ENCODE measurements at places on chromosomes 3 and 15.

- DNase-seq, result peak; percentile 54
Measured at GRCh38 chr15:22811640-22812039, 25.2 kb downstream of the NIPA1 start.

DNA sequence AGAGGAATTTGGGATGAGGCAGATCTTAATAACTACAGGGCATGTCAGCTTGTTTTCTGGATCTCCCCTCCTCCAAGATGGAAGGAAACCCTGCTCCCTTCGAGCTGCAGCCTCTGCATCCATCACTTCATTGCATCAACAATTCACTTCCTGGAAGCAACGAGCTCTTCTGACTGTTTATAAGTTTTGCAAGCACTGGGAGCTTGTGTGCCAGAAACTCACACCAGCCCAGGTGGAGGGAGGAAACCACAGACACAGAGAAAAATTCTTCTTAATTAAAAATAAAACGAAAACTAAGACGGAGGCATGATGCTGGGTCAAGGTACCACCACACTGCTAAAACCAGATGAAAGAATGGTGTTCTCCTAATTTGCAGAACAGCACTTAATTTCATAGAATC is 10.6 kb downstream of the LRIG1 start:
- DNase-seq, result no peak

DNA sequence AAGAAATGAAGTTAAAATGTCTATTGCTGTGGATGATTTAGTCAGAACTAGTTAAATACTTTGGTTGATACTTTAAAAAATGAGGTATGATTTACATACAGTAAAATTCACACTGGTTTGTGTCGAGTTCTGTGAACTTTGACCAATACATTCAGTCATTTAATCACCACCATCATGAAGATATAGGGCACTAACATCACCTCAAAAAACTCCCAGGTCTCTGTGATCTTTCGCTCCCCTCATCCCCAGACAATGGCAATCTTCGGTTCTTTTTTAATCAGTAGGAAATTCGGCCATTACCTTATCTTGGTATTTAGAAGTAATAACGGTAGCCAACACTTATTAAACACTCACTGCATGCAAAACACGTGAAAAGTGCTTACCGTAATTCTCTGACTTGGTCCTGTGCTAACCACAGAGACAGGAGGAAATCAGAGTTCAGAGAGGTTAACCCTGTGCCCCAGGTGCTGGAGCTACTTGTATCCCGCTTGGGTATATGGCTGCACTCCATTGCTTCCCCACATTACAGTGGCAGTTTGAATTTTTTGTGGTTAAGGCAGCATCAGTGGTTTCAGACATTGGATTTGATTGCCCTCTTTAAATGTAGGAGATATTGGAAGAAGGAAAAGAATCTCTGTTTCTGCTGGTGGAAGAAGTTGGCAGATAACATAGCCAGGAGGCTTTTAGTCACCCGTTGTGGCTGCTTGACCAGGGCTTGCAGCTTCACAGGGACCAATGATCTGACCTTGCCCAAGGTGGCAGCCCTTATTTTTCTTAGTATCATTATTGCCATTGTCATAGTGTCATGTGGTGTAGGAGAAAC is 4.2 kb downstream of the PLCL2 start:
- DNase-seq, result no peak

DNA sequence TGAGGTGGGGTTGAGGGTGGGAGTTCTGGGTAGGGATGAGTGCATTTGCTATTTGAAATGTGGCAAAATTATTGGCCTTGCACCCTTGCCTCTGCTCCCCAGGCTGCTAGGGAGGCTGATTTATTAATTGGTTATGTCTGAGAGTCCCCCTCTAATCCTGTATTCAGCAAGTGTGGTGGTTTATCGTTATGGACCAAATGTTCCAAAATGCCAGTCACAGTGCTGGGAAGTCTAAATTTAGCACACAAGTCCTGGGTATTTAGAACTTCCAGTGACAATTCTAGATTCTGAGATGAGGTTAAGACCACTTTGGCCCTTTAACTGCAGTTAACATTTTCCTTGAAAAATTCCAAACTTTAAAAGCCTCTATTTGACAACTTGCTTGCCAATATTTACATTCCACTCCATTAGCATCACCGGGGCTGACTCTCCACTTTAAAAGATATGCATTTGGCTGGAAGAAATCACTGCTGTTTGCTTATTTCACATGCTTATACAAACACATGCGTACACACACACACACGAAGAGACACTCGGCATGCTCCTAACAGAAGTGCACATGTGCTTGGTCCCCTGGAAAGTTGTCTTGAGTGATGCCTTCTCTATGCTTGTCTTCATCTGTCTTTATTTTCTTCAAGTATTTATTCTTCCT is 247.7 kb downstream of the IL20RB start:
- DNase-seq, result no peak

DNA sequence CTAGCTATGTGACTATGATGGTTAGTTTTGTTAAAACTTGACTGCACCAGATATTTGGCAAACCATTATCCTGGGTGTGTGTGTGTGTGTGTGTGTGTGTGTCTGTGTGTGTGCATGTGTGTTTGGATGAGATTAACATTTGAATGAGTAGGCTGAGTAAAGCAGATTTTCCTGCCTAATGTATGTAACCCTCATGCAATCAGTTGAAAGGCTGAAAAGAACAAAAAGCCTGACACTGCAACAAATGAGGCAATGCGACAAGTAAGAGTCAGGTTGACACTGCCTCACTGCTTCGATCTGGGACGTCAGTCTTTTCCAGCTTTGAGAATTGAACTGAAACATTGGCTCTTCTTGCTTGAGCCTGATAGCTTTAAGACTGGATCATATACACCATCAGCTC is 643.0 kb downstream of the NAALADL2 start:
- DNase-seq, result no peak

DNA sequence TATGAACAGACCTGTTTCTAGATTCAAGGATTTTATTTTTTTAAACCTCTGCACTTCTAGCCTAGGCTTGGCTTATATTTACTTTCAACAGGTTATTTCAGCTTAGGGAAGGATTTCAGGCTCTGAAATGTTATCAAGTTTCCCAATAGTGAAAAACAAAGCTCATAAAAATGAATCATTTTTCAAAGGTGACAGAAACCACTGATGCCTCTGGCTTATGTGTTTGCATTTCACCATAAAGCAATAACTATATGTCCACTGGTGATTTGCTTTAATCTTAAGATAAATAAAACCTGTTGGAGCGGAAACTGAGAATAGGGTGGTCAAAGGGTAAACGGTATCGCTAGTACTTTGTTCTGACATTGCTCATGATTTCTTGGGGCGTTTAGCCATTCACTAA is 141.2 kb upstream of the LRIG1 start:
- DNase-seq, result no peak

GRCh38 chr3:111324645-111325044 is 217.4 kb upstream of the CD96 start:
- DNase-seq, result no peak

DNA sequence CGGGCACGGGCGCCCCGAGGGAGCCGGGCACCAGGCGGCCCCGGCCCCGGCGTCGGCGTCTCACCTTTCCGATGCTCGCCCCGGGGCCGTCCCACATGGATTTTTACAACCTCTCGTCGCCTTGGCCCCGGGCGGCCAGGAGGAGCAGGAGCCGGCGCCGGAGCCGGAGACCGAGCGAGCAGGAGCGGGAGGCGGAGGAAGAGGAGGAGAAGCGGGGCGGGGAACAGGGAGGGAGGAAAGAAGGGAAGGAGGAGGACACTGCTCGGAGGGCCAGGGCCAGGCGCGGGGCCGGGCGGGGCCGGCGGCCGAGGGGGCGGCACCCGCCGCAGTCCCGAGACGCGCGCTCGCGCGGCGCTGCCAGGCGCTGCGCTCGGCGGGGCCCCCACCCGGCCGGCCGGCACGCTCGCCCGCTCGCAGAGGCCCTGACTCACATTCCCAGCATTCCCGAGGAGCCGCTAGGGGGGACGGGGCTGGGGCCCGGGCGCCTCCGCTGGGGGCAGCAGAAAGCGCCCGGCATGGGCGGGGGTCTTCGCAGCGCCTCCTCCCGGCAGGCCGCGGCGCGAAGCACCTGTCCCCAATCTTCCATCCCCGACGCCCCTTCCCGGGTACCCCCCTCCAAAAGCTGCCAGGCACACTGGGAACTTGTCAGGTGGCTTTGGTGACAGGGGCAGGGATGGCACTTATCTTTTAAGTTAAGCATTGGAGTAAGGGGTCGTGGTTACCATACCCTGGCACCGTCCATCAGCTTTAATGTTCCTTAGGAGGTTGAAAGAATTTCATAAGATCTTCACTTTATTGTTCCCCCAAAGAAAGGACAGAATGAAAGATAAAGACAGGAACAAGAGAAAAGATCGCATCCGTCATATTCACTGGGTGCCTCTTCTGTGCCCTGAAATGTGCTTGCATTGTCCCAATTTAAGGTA is at the start of gene ERC2:
Gene ERC2, minus strand, starts transcription at position 284 of the 923 bp plus-strand sequence.
- peak; percentile 93 for DNase-seq

GRCh38 chr3:33722626-33723370 is 4.7 kb upstream of the CLASP2 start:
- DNase-seq, result no peak

DNA sequence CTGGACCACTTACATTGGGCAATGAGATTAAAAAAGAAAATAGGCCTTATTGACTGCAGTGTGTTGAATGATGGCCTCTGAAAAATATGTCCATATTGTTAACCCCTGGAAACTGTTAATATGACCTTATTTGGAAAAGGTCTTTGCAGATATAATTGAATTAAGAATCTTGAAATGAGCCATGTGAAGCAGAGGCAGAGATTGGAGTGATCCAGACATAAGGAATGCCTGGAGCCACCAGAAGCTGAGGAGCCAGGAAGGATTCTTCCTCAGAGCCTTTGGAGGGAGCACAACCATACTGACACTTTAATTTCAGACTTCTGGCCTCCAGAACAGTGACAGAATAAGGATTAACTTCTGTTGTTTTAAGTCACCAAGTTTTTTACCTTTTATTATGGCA is 510.4 kb upstream of the AGTR1 start:
- DNase-seq, result no peak

DNA sequence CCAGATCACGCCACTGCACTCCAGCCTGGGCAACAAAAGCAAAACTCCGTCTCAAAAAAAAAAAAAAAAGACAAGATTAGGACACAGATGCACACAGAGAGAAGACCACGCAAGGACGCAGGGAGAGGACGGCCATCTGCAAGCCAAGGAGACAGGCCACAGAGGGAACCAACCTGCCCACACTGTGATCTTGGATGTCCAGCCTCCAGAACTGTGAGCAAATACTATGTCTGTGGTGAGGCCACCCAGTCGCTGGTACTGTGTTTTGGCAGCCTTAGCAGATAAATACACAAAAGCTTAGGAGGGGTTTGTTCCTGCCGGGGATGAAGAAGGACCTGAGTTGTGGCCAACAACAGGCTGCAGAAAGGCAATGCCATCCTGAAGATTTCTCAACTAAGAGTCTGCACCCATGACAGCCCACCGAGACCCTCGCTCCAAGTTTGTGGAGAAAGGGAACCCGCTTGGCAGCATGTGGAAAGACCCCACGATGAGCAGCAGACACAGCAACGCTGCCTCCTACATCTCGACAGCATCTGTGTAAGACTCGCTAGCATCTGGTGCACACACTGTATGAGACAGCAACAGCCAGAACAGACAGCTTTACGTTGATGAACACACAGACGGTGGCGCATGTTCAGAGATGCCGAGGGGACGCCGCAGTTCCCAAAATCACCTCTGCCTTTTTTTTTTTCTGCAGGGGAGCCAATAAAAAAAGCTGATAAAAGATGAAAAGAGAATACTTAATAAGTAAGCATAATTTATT is 13.7 kb downstream of the CYFIP1 start:
- no peak for DNase-seq

- no peak for DNase-seq
Measured at GRCh38 chr3:47661121-47661752, 82.6 kb upstream of the CSPG5 start.

GRCh38 chr15:27638958-27639357 is 460.2 kb downstream of the OCA2 start:
- no peak for DNase-seq

DNA sequence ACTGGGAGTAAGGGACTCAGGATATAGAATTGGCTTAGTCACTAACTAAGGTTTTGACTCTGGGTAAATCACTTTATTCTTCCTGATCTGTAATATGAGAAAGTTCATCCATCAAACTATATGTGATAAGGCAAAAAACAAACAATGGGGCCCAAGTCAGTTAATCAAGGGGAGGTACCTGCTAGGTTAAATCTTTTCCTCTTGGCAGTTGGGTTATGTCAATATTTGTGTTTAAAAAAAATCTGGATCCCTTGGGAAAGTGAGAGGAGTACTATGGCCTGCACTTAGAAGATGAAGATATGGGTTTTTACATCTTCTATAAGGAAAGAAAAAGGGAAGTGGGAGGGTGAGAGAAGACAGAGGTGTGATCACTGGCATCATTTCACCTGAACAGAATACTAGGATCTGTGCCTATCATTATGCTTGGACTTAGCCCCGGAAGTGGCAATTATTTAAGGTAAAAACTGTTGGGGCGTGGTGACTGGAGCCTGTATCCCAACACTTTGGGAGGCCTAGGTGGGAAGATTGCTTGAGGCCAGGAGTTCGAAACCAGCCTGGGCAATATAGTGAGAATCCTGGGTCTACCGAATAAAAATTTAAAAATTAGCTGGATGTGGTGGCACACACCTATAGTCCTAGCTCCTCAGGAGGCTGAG is 2.8 kb upstream of the SLC28A2 start:
- DNase-seq, result no peak

GRCh38 chr3:183270344-183270743 is 17.3 kb downstream of the B3GNT5 start:
- no peak for DNase-seq

GRCh38 chr3:152352554-152352953 is 83.8 kb downstream of the MBNL1 start:
- DNase-seq, result no peak

DNA sequence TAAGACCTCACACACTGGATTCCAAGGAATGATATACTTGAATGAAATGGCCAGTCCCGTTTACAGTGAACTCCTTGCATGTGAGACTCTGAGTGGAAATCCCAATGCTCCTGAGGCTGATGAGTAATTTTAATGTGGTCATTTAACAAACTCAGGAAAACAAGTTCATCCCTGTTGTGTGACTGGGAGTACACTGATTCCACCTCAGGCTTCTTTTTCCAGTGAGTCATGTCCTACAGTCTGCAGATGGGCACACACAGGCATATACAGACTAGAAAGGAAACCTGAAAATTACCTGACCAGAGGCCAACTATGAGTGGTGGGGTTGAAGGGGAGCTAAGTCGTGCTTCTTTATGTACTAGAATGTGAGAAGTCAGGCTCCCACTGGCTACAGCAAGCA is 5.8 kb downstream of the SQOR start:
- DNase-seq, result no peak

GRCh38 chr15:87573039-87573438 is 683.5 kb downstream of the NTRK3 start:
- DNase-seq, result no peak

DNA sequence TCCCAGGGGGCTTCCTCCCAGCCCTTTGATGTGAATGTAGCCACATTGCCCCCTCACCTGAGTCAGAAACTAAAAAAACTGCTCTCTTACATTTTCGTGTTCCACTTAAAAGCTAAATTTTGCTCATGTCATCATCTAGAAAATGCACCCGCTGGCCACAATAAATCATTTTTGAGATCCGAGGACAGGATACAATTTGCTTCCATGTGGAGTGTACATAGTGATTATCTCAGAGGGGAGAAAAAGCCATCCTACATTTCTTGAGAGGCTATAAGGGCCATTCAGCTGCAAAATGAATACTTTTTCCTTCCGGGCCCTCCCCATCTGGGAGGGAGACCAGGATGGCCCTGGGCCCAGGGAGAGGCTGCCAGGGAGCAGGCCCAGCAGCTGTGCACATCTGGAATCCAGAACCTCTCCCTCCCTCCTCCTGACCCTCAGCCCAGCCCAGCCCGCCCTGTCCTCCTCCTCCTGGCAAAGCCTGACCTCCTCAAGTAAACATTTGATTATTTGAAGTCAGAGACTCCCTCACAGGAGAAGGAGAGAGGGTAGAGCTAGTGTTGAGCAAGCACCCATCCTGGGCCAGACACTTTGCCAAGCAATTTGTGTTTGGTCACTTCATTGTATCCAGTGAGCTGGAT is 59.1 kb downstream of the CORO2B start:
- DNase-seq, result no peak

Measured in ecto neural progenitor cell (in vitro differentiated cells).